ENCODE measurements at places on chromosomes 1 and 21.

GRCh38 chr1:36664571-36665287 lies 182.0 kb upstream of the CSF3R start:
- no peak for DNase-seq

- no peak for DNase-seq
Measured at GRCh38 chr1:154493276-154493675, 8.7 kb upstream of the TDRD10 start.

- peak; percentile 85 for DNase-seq
Measured at GRCh38 chr1:69648486-69648885, 80.8 kb downstream of the LRRC7 start.

DNA sequence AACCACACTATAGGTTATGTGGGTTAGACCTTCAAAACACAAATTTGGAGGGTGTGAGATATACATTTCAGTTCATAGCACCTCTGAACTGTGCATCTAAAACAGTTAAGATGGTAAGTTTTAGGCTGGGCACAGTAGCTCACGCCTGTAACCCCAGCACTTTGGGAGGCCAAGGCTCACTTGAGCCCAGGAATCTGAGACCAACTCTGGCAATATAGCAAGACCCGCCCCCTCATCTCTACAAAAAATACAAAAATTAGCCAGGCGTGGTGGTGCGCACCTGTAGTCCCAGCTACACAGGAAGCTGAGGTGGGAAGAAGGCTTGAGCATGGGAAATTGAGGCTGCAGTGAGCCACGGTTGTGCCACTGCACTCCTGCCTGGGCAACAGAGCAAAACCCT lies 47.9 kb downstream of the NAV1 start:
- DNase-seq = no peak

- peak; percentile 55 for DNase-seq
Measured at GRCh38 chr1:91732291-91733107, 153.5 kb downstream of the TGFBR3 start.

- DNase-seq = peak; percentile 66
Measured at GRCh38 chr1:212712451-212713303, 13.0 kb upstream of the BATF3 start.

DNA sequence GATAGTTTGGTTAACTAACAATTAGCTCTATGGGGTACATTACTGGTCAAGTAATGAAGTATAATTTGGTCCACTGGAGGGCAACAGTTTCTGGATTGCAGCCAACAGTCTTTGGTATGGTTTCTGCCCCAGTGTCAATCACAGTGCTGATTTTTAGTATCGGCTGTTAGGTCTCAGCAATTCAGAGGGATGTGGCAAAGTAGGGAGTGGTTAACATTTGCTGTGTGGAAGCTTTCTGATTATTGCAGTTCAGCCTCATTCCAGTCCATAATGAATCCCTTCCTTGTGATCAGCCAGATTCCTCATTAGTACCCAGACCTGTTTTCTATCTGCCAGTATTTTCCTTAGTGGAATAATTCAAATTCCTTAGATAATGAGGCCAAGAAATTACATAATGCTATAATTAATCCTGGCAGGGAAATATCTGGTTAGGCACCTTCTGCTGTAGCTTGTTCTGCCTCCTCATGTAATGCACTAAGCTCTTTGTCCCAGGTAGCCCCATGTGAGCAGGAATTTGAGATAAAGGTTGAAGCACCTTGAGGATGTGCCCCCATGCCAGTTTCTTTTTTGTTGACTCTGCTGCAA lies 14.0 kb downstream of the F3 start:
- DNase-seq = peak; percentile 89

GRCh38 chr1:1307261-1307922 lies 338 bp downstream of the ACAP3 start:
- no peak for DNase-seq

- peak; percentile 68 for DNase-seq
Measured at GRCh38 chr21:35925497-35925896, 134.8 kb downstream of the SETD4 start.

GRCh38 chr21:29640080-29640508 lies 299.7 kb downstream of the GRIK1 start:
- no peak for DNase-seq

DNA sequence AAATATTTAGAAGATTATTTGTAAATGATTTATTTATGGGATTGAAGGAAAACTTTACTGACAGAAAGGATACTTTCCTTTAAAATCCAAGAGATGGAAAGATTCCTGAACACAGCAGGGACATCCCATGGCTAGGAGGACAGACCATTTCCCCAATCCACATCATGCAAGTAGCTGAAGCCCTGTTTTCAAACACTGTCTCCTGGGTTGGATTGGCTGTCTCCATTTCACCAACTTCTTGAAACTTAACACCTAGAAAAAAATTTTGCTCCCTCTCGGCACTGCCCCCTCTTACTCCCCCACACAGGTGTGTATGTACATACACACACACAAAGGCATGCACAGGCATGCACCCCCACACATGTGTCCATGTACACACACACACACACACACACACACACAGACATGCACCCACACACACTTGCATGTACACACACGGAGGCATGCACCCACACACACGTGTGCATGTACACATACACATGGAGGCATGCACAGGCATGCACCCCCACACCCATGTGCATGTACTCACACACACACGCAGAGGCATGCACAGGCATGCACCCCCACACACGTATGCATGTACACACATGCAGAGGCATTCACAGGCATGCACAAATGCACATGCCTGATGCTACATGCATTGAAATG lies 320.0 kb downstream of the CHRM3 start:
- DNase-seq = no peak

DNA sequence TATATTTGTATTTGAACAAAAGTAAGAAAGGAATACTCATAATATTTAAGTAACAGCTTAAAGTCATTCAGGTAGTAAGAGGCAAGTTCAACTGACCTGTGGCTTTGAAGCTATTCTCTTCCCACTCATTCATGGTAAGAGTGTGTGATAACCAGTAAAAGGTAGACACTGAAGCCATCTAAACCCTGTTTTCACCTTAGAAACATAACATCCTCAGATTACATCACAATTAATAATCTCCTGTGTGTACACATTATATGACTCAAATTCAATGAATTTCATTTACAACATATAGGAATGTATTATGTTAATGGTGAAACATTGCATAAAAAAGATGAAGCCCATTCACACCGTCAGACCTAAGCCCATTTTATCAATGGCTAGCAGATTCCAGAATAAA lies 364.8 kb upstream of the SNX7 start:
- DNase-seq = peak; percentile 71

GRCh38 chr1:21534674-21535378 lies 25.6 kb downstream of the ALPL start:
- peak; percentile 76 for DNase-seq

DNA sequence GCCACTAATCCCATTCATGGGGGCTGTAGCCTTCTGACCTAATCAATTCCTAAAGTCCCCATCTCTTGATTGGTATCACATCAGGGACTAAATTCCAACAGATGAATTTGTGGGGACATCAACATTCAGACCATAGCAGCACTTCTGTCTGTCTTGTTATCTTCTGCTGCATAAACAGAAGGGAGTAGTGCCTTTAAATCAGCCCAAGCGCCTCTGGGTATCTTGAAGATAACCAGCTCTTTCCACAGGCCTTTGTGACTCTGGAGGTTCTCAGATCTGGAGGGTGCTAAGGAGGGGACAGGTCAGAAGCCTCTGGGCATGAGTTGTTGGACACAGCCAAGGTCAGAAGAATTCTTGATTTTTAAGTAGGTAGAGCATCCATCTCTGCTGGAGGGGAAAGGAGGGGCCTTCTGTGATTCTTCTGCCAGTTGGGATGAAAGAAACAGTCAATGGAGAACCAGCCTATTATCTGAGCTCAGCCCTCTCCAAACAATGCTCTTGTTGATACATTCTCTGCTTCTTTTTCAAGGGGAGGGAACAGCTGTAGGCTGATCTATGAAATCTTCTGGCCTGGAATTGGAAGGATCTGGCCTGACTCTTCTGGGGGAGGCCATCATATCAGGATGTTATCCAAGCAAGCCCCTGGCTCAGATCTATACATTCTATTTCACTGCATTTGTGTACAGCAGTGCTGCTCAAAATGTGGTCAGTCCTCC lies 31.3 kb upstream of the LRIG2 start:
- no peak for DNase-seq

GRCh38 chr1:171610385-171610784 lies 11.7 kb upstream of the MYOCOS start:
- peak; percentile 24 for DNase-seq

DNA sequence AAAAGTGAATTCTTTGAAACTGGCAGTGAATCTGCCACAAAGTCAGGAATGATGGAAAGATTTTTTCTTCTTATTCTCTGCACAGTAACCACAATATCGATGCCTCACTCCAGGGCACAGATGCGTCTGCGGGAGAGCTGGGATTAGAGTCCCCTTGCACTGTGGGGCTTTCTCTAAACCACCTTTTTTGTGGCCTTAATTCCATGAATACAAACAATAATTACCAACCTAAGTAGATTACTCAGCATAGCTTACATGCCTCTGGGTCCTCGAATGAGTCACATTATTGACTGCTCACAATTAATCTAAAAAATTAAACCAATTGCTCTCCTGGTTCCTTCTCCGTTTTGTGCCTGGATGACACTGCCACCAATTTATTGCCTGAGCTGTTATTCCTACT lies 125.8 kb downstream of the KAZN start:
- peak; percentile 42 for DNase-seq

- DNase-seq = no peak
Measured at GRCh38 chr1:235059221-235059620, 69.4 kb downstream of the TOMM20 start.

GRCh38 chr1:187878883-187879282 lies 1050.1 kb downstream of the PLA2G4A start:
- DNase-seq = no peak

- DNase-seq = no peak
Measured at GRCh38 chr1:59494145-59494833, 197.4 kb downstream of the FGGY start.

- no peak for DNase-seq
Measured at GRCh38 chr1:196545222-196545621, 63.0 kb downstream of the KCNT2 start.

GRCh38 chr1:245156736-245157505 lies 2.1 kb downstream of the KIF26B start:
- DNase-seq = peak; percentile 17

Data from epithelial cell of esophagus (primary cell).